ENCODE measurements at places on chromosomes 7 and 10.

- DNase-seq: no peak
Observed at GRCh38 chr7:103944230-103944900, 45.1 kb downstream of the RELN start.

DNA sequence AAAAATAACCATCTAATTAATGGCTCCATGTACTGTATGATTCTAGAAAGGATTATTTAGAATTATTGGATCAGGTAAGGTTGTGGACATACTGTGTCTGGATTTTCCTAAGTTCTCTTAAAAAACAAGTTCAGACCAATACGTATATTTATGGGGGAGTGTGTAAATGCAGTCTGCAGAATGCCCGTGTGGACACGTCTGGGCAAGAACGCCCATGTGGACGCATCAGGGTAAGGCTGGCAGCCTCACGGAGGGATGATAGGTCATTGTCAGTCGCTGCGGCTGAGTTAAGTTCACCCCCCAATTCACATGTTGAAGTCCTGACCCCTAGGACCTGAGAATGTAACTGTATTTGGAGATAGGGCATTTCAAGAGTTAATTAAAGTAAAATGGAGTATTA lies 160.0 kb upstream of the SHH start:
- no peak for DNase-seq

DNA sequence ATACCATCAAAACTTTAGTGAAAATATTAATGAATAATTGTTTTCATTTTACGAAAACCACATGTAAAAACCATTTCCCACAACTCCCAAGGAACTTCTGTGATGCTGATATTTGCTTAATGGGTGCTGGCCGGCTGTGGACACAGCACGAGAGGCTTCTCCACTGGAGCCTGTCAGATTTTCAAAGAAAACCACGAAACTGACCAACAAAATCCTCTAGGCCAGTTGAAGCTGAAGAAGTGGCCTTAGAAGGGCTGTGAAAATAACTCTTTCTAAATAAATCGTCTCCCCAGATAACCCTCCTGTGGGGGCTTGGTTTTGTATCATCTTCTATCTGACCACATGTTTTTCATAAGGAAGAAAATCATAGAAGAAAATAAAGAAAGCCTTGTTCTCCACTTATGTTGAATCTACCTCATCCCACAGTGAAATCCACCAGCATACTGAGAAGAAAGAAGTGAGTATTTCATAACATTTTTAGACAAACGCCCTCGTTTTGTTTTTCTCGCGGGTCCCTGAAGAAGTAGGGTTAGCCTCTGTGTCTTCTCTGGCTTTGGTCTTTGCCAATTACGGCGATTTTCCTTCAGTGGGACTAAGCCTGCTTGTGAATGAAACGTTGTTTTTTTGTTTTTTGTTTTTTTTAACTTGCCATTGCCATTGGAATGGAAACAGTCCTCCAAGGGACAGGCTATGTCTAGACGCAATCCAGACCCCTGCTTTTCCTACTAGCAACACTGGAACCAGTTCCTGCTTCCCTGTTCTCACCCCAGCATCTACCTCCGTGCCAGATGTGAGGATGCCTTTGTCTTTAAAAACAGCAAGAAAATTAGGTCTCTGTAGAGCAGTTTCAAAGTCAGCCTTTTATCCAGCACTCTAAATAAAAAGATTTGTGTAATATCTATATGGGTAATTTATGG lies 123.9 kb downstream of the ADAM12 start:
- no peak for DNase-seq

DNA sequence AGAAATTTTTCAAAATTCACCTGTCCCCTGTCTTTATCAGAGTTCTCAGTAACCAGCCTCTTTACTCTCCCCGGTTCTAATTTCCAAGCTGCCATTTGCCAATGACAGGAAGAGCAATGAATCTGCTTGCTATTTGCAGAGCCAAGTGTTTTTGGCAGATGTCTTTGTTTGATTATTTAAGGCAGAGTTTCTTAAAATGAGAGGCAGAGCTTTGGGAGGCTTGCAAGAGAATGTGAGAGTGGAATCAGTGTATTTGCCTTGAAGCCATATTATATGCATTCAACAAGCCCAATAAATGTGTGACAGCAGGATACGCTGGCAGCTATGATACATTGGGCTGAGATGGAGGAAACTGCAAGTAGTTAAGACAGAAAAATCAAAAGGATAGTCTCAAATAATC lies 196.5 kb downstream of the PHF14 start:
- DNase-seq: no peak

DNA sequence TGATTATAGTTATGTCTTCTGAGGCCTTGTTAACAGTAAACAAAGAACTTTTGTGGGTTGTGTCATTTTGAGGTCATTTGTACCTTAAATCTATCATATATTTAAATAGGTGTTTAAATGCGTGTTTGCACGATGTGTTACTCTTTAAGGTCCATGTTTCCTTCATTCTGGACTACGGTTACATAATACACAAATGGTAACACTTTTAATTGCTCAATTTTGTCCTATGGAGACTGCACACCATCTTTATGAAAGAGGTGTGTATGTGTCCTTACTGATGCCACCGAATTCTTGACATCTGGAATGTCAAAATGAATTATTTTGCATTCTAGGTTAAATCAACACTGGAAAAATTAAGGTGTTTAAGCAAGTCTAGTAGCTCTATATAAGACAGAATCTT lies 1.7 kb downstream of the PALS2 start:
- DNase-seq: no peak

GRCh38 chr7:119974972-119975371 lies 298.0 kb upstream of the KCND2 start:
- no peak for DNase-seq

GRCh38 chr7:28855538-28856217 lies 102.5 kb downstream of the TRIL start:
- no peak for DNase-seq

GRCh38 chr10:89861584-89862301 lies 160.4 kb downstream of the KIF20B start:
- DNase-seq: no peak

DNA sequence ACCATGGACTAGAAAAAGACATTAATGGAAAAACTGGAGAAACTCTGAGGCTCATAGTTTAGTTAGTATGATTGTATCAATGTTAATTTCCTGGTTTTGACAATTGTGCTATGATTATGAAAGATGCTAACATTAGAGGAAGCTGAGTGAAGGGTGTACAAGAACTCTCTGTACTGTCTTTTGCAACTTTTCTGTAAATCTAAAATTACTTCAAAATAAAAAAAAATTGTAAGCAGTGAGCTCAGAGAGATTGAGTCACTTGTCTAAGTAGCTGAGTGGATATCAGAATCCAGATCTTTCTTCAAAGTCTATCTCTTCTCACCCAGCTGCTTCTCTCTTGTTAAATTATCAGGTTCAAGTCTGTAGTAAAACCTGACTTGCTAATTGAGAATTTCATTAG lies 181.1 kb downstream of the PLCE1 start:
- DNase-seq: no peak

DNA sequence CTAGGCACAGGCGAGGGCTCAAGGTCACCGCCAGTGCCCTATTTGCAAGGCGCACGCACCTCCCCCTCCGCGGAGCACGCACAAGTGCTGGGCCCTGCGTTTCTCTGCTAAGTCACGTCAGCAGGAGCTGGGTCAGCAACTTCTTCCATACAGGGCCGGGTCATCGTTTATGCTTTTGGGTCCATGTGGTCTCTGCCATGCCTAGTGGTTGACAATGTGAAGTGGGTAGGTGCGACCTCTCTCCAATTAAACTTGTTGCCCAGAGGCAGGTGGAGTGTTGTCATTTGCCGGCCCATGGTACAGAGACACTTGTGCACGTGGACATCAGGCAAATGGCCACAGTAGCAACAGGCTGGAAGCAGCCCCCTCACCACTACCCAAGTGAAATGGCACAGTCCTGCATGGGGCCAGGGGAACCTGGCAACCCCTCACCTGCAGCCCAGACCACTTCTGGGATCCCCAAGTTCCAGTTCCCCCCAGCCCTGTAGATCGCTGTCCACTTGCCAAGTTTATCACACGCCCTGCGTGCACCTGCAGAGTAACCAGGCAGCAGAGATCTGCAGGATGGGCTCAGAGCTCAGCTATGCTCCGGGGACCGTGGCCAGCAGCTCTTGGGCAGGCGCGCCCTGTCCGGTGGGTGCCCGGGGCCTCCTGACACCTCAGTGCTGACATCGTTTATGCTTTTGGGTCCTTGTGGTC lies 86.1 kb upstream of the PPP2R2D start:
- DNase-seq: no peak

DNA sequence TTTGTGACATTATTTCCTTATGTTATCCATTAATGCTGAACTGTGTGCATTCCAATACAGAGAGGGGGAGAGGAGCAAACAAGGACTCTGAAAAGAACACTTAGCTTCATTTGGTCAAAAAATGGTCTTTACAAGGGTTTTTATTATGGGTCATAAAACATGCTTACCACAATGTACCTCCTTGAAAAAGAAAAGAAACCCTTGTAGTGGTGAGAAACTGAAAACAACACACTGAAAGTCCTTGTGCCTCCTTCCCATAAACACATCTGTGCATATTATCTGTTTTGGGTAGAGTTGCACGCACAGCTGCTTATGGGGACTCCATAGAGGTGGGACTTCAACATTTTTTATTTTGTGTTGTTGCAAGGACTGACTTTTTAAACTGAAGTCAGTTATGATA lies 98.7 kb downstream of the CDK6 start:
- no peak for DNase-seq

GRCh38 chr7:81583090-81583489 lies 186.8 kb downstream of the HGF start:
- DNase-seq: no peak

- DNase-seq: peak; percentile 30
Observed at GRCh38 chr10:21978191-21978862, 25.2 kb downstream of the DNAJC1 start.

DNA sequence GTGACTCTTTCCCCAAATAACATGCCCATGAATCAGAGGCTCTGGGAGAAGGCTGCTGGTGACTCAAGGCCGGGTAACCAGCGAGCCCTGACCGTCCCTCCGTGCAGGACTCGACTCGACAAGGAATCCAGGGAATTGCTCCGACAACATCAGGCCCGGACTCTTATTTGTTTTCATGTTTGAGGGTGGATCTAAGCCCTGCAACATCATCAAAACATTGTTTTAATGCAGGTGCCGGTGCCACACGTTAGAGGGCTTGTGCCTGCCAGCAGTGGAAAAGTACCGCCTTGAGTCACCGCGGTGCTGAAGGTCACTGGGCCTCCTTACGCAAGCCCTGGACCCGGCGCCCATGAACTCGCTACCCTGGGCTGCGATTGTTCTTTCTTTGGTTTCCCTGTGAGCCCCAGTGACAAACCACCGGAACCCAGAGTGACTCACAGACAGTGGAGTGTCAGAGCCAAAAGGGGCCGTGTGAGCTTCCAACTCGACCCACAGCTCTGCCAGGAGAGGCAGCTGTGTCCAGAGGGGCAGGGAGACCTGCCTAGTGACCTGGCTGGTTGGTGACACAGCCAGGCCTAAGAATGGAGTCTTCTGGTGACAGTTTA lies 139.4 kb upstream of the SHH start:
- no peak for DNase-seq

- DNase-seq: no peak
Observed at GRCh38 chr10:113991091-113991860, 52.4 kb upstream of the ADRB1 start.

DNA sequence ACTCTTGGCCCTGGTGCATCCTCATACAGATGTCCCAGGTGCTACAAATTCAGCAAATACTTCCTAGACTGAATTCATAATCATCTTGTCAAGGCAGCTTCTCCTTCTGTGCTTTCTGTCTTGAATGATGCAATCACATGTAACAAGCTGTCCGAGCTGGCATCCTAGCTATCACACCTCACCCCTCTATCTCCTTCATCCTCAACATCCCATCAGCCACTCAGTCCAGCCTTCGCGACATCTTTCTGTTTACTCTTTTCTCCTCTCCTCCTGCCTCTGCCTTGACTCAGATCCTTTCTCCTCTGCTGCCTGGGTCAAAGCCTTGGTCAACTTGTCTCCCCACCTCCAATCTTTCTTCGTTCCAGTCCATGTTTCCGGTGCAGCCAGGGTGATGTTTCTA lies 240.4 kb upstream of the CELF2 start:
- DNase-seq: no peak

DNA sequence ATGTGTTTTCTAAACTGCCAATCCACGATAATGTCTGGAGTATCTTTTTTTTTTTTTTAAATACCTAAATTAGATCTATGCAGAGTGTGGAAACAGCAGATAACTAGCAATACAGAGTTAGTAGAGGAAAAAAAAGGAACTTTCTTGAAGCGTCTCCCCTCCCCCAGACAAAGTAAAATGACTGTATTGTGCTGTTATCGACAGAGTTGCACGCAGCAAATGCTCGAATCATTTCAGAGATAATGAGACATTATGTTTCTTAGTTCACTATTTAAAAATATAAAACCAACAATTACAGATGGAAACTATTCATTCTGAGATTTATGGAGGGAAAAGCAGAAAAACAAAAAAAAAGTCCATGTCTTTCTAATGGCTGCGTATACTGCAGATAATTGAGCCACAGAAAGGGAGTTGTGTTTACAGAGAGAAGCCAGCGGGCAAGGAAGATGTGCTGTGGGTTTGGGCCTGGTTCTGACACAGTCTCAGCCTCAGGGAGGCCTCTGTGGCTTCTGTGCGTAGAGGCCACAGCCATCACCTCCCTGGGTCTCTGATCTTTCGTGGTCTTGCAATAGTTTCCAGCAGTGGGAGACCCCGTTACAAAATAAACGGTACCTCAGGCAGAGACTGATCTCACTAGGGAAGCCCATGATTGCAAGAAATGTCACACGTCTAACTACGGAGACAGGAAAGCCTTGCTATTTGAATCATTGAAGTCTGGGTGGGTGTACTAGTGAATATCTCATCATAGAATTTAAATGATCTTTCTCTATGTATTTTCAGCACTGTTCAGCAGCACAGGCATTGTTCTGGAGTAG lies 19.1 kb upstream of the KLF6 start:
- DNase-seq: peak; percentile 21

DNA sequence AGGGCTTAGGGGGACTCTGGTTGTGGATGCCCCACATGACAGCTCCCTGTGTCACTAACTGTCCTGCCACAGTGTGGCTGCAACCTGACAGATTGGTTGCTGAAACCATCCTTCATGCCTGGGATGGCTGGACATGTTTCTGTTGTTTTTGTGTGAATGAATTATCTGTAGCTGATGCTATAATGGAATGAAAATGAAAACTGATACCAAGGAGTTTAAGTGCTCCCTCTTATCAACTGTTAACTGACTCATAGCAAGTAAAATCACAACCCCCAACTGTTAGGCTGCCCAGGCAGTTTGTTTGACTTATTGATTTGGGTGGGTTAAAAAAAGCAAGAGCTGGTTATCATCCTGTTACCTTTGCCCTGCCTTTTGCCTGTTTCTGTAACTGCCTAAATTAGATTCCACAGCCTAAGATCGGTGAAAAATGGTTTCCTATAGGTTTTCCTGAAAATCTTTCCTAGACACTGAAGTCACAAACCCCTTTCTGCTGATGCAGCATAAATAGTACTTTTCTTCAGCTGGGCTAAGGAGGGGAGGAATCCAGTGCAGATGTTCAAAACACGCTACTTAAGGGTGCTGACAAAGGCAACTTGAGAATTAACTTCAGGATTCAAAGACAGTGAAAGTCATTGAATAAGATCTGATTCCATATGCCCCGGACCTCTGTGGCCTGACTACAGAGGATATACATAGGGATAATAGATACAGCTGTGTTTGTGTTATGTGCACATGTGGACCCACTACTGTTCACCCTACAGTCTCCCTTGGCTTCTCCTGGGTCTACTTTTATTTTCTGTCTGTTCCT lies 5.7 kb downstream of the FRAT2 start:
- DNase-seq: no peak

All from midbrain (tissue), 1 donor.